Foreskin keratinocyte (primary cell): ENCODE measurements at places on chromosomes 12 and 14.

DNA sequence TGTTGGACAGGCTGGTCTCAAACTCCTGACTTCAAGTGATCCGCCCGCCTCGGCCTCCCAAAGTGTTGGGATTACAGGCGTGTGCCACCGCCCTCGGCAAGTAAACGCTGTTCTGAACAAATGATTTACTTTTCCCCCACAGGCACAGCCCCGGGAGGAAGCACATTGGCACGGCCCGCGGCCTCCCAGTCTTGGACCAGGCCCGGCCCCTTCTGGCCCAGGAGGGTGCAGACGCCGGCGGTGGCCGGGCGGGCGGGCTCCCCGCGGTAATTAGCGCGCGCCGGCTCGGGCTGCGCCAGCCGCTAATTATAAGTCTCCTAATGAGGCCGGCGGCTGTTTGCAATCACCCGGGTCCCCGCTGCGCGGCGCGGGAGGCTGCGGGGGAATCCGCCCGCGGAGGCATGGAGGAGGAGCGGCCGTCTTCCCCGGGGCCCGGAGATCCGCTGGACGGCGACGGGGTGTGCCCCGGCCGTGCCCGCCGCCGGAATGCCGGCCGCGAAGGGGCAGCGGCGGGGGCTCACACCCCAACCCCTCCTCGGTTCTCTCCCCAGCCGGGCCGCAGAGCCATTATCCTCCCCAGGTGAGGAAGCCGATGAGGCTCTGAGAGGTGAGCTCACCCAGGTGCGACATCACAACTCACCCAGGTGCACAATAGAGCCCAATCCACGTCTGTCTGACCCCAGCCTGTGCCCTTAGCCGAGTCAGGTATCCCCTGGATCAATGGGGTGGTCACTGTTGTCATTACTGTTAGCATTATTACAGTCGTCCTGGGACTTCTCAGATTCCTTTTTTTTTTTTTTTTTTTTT, 3.3 kb upstream of the POP5 start:
- peak; percentile 22 for DNase-seq

GRCh38 chr14:34423445-34423844, 38.6 kb downstream of the SPTSSA start:
- no peak for DNase-seq

DNA sequence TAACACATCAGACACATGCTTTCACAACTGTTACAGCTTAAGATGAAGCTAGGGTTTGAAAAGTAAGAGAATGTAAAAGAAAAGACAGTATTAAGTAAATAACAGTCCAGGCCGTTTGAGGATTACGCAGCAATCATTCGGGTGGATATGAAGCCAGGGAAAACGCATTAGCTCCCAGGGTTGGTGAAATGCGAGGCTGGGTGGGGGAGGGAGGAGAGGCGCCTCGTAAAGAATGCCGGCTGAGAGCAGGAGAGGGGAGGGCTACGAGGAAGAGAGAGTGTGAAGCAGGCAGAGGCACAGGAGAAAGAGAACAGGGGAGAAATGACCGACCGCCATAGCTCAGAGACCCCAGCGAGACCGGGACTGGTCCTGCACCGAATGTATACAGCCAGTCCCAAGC, 73.0 kb downstream of the IQSEC3 start:
- no peak for DNase-seq

DNA sequence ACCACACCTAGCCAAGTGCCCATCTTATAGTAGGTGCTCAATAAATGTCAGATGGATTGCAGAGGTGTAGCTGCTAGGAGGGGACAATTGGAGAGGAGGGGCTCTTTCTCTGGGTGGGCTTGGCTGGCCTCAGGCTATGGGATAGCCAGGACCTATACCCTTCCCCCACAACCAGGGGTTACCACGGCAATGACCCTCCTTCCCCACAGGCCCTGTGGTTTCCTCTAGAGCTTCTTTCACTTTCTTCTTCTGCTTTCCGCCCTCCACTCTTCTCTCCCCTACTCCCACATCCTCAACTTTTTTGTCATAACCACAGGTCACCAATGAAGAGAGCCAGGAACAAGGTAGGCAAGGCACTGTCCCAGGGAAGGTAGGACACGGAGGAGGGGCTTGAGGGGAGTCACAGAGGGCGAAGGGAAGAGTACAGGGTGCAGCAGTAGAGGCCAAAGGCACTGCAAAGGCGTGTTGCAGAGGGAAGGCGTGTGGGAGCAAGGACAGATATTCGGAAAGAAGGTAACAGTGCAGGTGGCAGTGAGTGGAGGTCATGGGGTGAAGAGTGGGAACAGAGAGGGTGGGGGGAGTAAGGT, 1.9 kb upstream of the ITGB7 start:
- DNase-seq = no peak
